Upper lobe of left lung (tissue), 6 donors: ENCODE measurements at places on chromosomes 2 and 18. TPM values are rescaled to one million over a fixed set of nuclear protein-coding genes. Genes with fewer than 3 reads are reported as not detected.

- no peak for DNase-seq
These were observed 30.7 kb downstream of the PKP4 start for GRCh38 chr2:158487419-158487818.

The CYP26B1 gene
- total RNA-seq = 2.7 TPM

The OSR1 gene
- 3.2 TPM for total RNA-seq

The GPC1 gene
- total RNA-seq = 45.5 TPM

The KCNK3 gene
- total RNA-seq = 36.1 TPM
